NCI-H1436 treated with DMSO at 0.1 percent for 48 hours (cell line): ENCODE measurements at places on chromosomes 16 and 17.
A peak's percentile ranks its signal among the peaks of the same experiment; 100 is the strongest.

- DNase-seq, result no peak
Observed at GRCh38 chr17:50686494-50687199, 21.1 kb downstream of the ANKRD40 start.

GRCh38 chr16:55048745-55049144, 118.1 kb downstream of the IRX5 start:
- DNase-seq, result no peak

GRCh38 chr16:75379339-75379738, 54.0 kb downstream of the CFDP1 start:
- no peak for DNase-seq

DNA sequence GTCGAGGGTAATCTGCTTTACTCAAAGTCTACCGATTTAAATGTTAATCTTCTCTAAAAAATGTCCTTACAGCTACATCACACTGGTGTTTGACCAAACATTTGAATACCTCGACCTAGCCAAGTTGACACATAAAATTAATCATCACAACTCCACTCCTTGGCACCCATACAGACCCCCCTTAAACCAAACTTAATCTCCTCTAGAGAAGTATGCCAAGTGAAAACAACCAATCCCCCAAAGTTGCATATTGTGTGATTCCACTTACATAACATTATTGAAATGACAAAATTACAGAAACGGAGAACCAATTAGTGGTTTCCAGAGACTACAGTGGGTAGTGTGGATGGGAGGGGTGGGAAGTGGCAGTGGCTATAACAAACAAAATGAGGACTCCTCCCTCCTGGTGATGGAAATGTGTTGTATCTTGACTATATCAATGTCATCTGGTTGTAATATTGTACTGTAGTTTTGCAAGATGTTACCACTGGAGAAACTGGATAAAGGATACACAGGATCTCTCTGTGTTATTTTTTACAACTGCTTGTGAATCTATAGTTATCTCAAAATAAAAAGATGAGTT, 39.4 kb downstream of the CAPNS2 start:
- no peak for DNase-seq

DNA sequence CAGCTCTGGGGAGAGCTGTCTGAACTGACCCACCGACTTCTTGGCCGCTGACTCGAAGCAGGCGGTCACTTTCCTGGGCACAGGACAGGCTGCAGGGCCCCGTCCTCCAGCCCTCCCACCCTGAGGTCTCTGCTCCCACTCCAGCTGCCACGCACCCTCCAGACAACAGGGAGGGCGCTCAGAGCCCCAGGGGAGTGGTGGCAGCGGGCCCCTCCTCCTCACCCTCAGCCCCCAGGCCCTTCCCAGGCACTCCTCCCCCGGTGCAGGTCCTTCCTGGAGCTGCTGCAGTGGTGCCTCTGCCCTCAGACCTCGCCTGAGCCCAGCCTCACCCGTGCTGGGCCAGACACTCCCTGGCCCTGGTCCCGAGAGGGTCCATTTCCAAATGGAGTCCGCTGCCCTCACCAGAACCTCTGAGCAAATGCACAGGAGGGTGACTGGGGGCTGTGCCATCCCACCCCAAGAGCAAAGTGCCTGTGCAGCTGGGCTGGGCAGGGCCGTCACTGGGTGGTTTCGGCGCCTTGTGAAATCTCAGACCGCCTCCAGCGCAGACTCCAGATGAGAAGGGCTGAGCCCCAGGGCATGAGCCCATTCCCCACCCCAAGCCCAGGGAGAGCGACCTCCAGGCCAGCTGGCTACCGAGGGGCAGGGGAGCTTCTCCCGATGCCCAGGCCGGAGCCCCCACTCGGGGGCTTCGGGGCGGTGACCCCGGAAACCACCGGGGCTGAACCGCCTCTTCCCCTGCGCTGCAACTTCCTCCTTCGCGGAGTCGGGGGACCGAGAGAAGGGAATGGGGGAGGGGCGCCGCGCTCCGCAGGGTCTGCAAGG, 717 bp downstream of the CYBA start:
- no peak for DNase-seq

GRCh38 chr16:4414187-4414917, 2.0 kb downstream of the CORO7 start:
- no peak for DNase-seq

DNA sequence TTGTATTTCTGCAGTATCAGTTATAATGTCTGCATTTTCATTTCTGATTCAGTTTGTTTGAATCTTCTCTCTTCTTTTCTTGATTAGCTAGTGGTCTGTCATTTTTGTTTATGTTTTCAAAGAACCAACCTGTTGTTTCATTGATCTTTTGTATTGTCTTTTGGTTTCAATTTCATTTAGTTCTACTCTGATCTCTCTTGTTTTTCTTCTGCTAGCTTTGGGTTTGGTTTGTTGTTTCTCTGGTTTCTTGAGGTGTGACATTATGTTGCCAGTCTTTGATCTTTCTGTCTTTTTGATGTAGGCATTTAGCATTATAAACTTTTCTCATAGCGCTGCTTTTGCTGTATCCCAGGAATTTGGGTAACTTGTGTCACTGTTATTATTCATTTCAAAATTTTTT, 107.2 kb downstream of the PHKB start:
- DNase-seq, result no peak

- DNase-seq, result no peak
Observed at GRCh38 chr17:20122254-20122879, 113.2 kb downstream of the SPECC1 start.

- no peak for DNase-seq
Observed at GRCh38 chr17:82173351-82174041, 39.1 kb downstream of the CCDC57 start.

GRCh38 chr17:82881900-82882714, 42.3 kb upstream of the ZNF750 start:
- no peak for DNase-seq

DNA sequence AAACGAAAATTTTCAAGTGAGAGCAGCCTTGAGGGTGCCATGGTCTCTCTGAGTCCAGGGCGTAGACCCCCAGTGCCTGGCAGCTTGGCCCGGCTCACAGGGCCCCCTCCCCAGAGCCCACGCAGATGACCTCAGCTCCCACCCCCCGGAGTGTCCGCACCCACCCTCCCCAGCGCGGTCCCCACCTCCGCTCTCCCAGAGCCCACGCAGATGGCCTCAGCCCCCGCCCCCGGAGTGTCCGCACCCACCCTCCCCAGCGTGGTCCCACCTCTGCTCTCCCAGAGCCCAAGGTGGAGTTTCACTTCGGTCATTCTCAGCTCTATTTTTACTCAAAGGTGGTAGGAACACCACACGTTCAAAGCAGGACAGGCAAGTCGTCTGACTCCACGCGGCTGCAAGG, 13.9 kb downstream of the ABR start:
- DNase-seq, result no peak

DNA sequence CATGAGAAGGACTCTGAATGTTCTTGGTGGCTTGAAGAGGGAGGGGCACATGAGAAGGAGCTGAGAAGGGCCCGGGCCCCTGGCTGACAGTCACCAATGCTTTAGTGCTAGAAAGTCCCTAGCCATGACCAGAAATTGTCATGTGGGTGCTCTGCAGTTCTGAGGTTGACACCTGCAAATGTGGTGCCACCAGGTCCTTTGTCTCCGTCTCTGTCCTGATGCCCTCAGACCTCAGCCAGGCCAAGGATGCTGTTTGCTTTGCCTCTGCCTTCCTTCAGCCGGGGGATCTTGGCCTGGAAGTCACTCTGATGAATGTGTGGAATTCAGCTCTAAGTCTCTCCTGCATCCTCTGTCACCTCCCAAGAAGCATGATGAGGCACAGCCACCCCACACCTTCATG, 63.6 kb downstream of the TNFRSF13B start:
- DNase-seq, result no peak

DNA sequence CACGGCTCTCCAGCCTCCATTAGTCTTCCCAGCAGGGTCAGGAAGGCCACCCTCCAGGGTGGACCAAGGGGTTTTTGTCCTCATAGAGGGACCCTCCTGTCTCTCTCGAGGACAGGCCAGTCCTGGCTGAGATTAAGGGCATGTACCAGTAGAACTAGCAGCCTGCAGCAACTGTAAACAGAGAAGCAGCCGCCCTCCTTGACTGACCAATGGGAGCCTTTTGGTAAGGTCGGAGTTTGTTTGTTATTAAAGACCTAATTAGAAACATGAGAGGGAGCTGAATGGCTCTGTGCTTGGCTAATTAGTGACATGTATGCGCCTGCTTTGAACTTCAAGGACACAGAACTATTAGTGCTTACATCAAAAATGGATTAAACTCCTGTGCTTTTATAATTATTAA, 80.0 kb downstream of the CCDC182 start:
- peak; percentile 86 for DNase-seq

- peak; percentile 77 for DNase-seq
Observed at GRCh38 chr16:19840524-19841110, 44.0 kb downstream of the GPRC5B start.

GRCh38 chr16:80996688-80997138, 10.0 kb downstream of the CMC2 start:
- no peak for DNase-seq

GRCh38 chr17:55426851-55427586, 5.4 kb upstream of the MMD start:
- DNase-seq, result no peak

DNA sequence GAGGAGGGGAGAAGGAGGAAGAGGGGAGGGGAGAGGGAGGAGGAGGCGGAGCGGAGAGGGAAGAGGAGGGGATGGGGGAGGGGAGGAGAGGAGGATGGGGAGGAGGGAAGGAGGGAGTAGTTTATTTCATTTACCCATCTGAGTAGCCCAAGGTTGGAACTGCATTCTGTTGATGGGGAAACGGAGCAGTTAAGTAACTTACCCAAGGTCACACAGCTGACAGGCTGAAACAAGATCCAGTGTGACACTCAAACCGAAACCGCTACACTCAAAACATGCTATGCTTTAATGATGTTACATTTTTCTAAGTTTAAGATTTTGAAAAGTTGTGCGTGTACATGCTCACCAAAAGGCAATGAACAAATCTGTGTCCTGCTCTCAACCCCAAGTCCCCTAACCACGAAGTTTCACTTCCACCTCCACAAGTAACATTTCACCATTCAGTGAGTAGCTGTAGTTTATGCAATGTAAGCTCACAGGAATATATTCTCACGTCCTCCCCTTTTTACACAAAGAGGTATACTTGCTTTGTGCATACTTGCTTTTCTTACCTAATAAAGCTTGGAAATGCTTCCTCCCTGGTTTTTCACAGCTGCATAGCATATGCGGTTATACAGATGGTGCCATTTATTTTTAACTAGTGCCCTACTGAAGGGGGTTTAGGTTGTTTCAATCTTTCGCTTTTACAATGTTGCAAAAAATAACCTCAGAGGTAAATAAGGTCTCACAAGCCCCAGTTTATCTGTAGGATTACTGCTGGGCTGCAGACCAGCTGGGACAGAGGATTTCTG, 275.3 kb downstream of the PARN start:
- no peak for DNase-seq

GRCh38 chr17:8532021-8532420, 96.3 kb downstream of the NDEL1 start:
- DNase-seq, result no peak
